ENCODE measurements at places on chromosomes 16 and 17.
A peak's percentile ranks its signal among the peaks of the same experiment; 100 is the strongest.

- no peak for DNase-seq
Measured at GRCh38 chr17:82106688-82107305, 8.8 kb upstream of the FASN start.

GRCh38 chr17:44022246-44022645 is 7.5 kb upstream of the TMEM101 start:
- DNase-seq: no peak

- DNase-seq: no peak
Measured at GRCh38 chr17:74206332-74206818, 2.9 kb downstream of the RPL38 start.

- no peak for DNase-seq
Measured at GRCh38 chr17:51325471-51325870, 65.1 kb downstream of the UTP18 start.

DNA sequence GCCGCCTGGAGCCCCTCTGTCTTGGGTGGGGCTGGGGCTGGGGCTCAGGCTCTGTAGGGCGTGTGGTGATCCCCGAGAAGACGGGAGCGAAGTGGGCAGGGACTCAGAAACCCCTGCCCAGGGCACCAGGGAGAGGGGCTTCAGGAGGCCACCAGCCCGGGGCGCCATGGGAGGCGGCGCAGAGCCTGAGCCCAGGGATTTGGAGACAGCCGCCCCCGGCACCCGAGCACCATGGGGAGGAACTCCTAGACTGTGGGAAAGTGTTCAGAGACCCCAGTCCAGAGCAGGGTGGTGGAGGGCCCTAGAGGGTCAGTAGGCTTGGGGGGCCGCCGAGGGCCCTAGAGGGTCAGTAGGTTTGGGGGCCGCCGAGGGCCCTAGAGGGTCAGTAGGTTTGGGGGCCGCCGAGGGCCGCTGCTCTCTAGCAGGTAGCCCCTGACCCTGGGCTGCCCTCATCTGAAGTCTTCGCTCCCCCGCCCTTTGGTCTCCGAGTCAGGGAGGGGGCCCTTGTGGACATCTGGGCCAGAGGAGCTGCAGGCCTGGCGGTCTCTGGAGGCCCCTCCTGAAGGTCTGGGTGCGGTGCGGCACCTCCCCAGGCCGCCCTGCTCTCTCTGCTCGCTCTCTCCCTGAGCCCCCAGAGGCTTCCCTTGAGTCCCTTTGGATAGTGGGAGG is 734 bp downstream of the ARHGDIG start:
- DNase-seq: no peak

- DNase-seq: no peak
Measured at GRCh38 chr16:20940871-20941635, 40.5 kb downstream of the LYRM1 start.

DNA sequence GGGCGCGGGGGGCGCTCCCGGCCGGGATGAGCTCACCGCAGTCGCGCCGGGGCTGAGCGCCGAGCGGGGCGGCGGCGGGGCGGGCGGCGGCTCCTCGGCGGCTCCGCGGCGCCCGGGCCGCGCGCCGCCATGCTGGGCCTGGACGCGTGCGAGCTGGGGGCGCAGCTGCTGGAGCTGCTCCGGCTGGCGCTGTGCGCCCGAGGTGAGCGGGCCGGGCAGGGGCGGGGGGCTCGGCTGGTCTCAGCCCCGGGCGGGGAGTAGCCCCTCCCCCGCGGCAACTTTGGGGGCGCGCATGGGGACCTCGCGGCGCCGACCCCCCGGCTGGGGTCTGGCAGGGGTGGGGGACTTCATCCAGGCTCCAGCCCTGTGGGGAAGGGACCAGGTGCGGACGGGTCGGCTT is at the start of gene ARHGDIG:
ARHGDIG (plus strand) TSS at position 40 of the 400 bp plus-strand sequence; CDS start at position 130, 90 bp downstream.
- DNase-seq: no peak

- no peak for DNase-seq
Measured at GRCh38 chr17:43531082-43531378, 15.1 kb downstream of the ETV4 start.

- peak; percentile 69 for DNase-seq
Measured at GRCh38 chr17:76716146-76716838, 5.5 kb upstream of the MXRA7 start.

DNA sequence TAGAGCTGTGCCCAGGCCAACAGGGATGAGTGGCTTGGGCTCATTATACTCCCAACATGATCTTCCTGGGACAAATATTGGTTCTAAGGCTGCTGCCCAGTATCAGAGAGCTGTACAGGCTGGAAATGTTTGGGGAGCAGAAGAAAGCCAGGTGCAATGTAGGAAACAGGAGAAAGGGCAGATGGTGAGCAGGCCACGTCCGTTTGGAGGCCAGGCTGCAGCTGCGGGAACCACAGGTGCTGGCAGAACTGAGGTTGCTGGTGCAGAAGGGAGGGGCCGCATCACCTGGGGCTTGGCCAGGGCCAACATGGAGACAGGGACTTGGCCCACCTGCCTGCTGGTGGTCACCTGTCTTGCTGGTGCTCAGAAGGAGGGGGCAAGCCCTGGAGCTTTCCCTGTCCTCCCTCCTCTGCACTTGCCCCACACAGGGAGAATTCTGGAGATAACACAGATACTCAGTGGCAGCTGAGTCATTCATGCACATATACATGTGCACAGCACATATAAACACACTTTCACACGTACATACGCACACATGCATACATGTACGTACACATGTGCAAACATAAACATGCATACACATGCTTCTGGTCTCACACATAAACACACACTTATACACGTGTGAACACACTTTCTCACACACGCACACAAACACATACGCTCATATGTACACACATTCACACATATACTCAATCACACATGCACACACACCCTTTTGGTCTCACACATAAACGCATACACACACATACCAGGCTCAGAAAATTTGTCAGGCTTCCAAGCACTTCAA is 67.7 kb downstream of the WSCD1 start:
- DNase-seq: no peak

GRCh38 chr17:77441940-77442339 is 301.2 kb downstream of the SEC14L1 start:
- peak; percentile 85 for DNase-seq

DNA sequence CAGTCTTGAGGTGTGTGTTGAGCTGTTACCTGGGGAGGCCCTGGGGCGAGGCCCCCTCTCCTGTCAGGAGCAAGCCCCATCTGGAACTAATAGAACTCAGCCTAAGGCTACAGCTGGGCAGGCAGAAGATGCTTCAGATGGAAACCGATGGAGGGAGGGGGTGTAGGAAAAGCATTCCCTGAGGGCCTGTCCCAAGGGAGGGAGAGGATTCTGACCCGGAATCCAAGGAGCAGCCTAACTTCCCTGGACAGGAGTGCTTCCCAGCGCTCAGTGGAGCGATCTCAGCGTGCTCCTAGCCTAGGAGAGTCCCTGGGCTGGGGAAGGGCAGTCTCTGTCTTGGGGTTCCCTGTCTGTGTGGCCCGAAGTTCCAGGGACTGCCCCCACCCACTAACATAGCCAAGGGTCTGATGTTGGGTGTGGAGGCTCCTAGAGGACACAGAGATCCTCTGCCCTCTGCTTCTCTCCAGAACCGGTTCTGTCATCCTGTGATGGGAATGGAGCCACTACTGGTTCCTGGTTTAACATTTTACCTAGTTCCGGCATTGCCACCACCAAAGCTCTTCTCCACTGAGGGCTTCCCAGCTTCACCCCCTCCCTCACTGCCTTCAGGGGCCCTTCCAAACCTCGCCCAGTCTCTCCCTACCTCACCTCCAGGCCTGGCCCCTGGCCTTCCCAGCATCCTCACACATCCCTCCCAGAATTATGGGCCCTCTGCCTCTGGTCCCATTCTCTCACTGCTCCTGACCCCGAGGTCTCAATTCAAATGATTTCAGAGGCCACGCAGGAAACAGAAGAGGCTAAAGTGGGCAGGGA is 58.7 kb downstream of the RTN4RL1 start:
- DNase-seq: no peak

DNA sequence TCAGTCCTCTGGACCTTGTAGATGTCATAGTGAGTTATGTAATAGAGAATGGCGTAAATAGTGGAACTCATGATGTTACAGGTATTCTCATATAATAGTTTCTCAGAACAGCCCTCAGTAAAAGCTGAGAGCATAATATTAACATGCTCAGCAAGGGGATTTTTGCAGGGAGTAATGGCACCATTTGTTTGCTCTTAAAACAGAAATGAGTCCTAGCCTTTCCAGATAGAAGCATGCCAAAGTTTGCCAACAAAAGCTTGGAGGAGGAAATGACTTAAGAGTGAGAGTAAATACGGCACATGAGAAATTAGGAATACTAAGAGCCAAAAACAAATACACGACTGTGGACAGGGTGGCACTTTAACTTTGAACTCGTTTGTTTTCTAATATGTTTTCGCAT is 198.4 kb downstream of the ANKFN1 start:
- DNase-seq: no peak

GRCh38 chr17:29364691-29365090 is 25.5 kb upstream of the TAOK1 start:
- no peak for DNase-seq

GRCh38 chr16:16083421-16084156 is 134.2 kb downstream of the ABCC1 start:
- DNase-seq: no peak

GRCh38 chr17:77674358-77674757 is 284.1 kb upstream of the TNRC6C start:
- DNase-seq: no peak

GRCh38 chr17:8611137-8611536 is 19.4 kb downstream of the MYH10 start:
- DNase-seq: no peak

DNA sequence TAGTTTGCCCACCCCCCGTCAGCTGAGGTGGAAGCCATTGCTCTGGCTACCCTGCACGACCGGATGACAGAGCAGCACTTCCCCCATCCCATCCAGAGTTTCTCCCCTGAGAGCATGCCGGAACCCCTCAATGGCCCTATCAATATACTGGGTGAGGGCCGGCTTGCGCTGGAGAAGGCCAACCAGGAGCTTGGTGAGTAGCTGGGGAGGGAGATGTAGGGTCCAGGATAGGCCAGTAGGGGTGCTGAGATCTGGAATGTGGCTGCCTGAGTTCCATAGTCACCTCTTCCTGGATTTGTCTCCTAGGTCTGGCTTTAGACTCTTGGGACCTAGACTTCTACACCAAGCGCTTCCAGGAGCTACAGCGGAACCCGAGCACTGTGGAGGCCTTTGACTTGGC is 6.4 kb downstream of the PFAS start:
- DNase-seq: no peak

DNA sequence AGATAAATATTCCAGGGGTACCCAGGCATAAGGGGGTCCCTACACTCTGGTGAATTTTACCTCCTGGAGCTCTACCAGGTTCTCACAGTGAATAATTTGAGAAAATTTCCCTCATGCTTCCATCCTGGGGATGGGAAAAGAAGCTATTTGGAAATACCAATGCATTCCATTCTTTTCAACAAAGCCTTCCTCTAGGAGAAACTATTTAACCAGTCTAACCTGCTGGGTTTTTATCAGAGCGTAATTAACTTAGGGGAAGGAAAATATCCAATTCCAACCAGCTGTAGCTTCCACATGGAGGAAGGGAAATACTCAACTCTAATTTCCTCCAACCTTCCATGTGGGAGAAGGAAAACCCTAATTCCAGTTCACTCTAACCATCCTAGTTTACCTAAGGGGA is 17.0 kb downstream of the MFSD6L start:
- no peak for DNase-seq

GRCh38 chr17:17354560-17355349 is 51.6 kb downstream of the NT5M start:
- peak; percentile 91 for DNase-seq

GRCh38 chr16:85960486-85961046 is 61.6 kb downstream of the IRF8 start:
- DNase-seq: no peak

GRCh38 chr17:50949128-50949988 is 83.2 kb upstream of the TOB1 start:
- DNase-seq: no peak

DNA sequence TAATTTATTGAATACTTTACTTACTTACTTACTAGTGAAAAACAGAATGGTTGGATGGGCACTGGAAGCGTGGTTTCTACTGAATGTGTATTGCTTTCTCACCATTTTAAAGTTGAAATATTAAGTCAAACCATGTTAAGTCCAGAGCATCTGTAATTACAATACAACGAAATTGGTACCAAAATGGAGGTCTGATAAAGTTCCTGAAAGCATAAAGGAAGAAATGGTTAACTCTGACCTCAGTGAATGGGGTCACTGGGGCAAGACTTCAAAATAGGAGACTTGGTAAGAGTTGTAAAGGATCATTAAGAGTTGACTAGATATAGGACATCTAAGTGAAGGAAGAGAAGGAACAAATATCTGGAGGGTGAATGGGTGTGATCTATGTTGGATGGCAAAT is 237.1 kb downstream of the MAF start:
- DNase-seq: no peak

- peak; percentile 99 for DNase-seq
Measured at GRCh38 chr17:45135192-45135977, at the start of gene ACBD4. Gene ACBD4 (plus strand): TSS chr17:45135687. CDS start chr17:45136145, 458 bp downstream.

DNA sequence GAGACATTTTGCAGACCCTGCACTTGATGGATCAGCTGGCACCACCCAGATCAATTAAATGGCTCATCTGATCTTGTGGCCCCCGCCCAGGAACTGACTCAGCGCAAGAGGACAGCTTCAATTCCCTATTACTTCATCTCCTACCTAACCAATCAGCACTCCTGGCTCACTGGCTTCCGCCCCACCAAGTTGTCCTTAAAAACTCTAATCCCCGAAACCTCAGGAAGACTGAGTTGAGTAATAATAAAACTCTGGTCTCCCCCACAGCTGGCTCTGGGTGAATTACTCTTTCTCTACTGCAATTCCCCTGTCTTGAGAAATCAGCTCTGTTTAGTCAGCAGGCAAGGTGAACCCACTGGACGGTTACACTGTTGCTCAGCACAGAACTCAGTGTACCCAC is 23.6 kb downstream of the SPPL2C start:
- no peak for DNase-seq

DNA sequence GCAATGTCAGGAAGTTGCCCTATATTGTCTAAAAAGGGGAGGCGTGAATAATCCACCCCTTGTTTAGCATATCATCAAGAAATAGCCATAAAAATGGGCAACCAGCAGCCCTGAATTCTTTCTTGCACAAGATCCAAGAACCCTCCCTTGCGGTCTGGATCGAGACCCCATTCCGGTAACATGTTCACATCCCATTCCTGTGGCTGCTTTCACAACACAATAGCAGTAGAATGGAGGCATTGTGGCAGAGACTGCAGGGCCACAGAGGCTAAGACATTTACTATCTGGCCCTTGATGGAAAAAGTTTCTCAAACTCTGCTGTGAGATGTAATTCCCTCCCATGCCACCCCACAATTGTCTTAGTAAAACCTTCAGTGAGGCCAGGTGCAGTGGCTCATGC is 73.2 kb downstream of the RMI2 start:
- no peak for DNase-seq

DNA sequence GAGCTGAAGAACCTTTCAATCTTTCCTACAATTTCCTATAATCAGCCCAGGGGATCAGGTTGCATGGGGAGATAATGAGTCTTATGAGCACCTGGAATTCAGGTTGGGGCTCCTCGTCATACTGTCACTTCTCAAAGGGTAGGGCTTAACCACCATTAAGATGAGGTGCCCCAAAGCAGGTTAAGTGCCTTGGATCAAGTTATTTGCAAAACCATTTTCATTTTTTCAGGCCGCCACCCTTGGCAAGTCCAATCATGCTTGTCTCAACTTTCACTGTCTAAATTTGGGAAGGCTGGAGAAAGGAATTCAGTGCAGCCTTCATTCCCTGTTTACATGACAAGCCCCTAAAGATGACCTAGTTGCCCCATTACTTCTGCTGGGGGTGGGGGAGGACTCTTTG is 44.9 kb upstream of the TANGO6 start:
- DNase-seq: no peak
